Choroid plexus epithelial cell (primary cell): ENCODE measurements at places on chromosomes 12 and 14.

GRCh38 chr12:124608450-124608870, 41.0 kb upstream of the NCOR2 start:
- no peak for DNase-seq

DNA sequence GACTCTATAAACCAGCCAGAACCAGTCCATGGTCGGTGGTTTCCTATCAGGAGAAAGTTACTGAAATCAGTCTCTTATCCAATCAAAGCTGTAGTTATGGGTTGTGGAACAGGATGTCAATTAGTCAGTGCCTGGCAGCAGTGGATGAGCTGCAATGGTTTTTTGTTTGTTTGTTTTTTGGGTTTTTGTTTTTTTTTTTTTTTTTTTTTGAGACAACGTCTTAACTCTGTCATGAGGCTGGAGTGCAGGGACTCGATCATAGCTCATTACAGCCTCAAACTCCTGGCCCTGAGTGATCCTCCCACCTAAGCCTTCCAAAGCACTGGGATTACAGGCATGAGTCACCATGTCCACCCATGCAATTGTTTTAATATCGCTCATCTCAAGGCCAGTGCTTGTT, 113.3 kb upstream of the CAND1 start:
- peak; percentile 13 for DNase-seq

- DNase-seq = no peak
Observed at GRCh38 chr14:60195179-60195810, 30.1 kb upstream of the DHRS7 start.

- no peak for DNase-seq
Observed at GRCh38 chr14:64879635-64880220, at the start of gene SPTB. Gene SPTB (minus strand): TSS chr14:64879907. CDS start chr14:64823094, 56,813 bp downstream.

- no peak for DNase-seq
Observed at GRCh38 chr12:123502163-123502704, 31.3 kb downstream of the RILPL1 start.
